ENCODE measurements at places on chromosomes 2 and 18.

DNA sequence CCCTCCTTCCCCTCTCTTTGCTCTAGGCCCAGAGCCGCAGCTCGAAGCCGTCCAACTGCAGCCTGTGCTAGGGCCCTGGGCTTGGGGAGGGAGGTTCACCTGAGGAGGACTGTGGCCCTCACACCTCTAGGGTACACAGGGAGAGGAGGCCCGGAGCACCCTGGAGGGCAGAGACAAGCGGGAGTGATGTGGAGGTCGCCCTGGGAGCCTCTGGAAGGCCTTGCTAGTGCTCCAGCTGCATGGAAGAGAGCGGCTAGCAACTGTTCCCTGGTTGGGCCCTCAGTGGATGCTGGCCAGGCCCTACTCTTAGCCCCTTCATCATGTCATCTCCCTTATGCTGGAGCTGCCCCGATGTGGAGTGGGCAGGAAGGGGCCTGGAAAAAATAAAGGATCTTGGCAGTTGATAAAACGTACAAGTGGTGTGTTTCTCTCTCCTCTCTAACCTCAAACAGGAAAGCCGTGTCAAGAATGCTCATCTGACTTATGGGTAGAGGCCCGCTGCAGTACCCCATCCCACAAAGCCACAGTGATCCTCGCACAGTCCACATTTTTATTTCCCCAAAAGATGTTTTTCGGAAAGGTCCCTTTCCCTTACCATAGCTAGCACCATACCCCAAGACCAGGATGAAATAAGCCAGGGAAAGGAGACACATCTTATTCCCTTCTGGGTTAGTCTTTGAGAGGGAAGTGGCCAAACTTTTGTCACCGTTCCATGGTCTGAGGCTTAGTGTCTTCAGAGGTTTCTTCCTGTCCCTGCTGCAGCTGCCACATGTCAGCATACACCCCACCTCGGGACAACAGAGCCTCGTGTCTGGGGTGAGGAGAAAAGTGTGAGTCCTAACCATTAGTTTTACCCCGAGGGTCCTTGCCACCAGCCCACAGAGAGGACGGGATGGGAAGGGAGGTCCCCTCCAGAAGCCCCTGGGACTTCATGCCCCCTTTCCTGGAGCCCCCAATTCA lies 2.9 kb downstream of the ZFAND2B start:
- DNase-seq = no peak

DNA sequence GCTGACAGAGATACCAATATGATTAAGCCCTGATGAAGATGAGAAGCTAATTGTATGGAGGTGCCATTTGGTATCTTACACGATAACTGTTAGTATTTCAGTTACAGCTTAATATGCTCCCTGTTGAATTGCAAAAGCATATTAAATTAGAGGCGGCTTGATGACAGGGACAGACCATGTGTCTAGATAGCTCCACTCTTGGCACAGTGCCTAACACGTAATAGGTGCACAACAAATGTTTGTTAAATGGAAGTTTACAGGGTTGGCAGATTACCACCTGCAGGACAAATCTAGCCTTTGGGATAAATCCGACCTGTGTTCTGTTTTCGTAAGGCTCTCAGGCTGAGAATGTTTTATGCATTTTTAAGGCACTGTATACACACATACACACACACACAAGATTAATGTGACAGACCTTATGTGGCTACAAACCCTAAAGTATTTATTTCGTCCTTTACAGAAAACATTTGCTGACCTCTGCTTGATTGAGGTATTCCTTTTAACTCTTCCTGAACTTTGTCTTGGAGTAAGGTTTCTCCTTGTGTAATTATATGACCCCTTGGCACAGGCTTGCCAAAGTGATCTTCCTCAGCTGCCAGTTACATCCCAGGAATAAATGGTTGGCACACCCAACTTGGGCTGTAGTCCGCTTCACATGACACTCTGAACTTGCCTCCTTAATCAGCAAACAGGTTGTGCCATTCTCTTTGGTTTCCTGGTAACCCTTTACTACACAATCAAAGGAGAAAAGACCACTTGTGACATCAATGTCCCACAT lies 348.9 kb downstream of the HRH4 start:
- no peak for DNase-seq

DNA sequence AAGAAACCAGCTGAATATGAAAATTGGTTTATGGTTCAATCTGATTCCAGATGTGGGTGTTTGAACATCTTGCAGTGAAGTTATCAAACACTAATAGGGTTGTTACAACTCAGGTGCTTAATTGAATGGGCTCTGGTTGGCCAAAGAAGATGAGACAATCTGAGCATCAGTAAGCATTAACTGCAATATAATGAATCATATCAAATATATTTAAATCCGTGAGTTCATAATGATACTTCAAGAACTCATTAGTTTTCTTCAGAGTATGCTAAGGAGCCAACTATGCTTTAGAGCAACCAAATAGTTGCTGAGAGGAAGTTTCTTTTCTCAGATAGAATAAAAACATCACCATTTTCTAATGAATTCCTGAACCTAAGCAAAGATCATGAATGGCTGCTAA lies 79.2 kb downstream of the NCOA1 start:
- no peak for DNase-seq

- no peak for DNase-seq
These were observed 48.8 kb downstream of the ALPK2 start for GRCh38 chr18:58580078-58580477.

DNA sequence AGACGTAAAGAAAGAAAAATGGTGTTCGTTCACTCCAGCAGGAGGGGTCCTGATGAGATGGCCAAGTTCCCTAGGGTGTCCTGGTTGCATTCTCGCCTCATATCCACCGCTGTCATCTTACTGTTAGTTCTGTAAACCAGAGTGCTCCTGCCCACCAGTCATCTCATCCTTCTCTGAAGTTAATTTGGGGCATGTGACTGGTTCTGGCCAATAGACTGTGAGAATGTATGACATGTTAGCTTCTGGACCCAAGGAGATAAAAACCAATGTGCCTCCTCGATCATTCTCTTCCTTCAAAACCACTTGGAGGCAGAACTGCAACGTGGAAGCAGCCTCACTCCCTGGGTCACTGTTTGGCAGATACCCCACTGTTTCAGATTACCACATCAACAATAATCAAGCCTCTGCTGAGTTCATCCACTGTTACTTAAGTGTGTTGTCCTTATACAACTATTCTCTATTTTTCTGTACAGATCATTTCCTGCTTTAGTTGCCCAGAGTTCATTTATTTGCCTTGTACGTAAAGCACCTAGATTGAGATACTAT lies 759.1 kb downstream of the TSN start:
- DNase-seq = no peak

- DNase-seq = no peak
These were observed 1027.2 kb upstream of the ACVR2A start for GRCh38 chr2:146817613-146818012.

DNA sequence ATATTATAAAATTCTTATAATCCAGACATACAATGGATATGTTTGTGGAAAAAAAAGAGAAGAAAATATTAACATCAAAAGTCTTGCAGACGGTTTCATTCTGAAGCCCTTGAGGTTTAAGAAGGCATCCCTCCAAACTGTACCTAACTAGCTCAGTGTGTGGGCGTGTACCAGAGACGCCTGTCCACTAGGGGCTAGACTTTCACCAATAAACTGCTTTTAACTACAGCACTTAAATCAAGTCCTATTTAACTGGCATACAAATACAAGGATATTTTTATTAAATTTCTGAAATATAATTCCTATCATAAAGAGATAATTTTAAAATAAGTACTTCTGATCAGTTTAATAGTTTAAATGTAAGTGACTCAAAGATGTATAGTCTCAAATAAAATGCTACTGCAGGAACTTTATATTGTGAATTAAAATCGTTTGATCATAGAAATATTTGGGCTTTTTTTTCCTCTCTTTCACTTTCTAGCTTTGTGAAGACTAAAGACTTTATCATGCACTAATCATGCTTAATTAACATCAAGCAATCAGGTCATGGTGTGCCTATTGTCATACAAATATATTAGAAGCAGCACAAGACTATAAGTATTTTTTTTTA lies 437.7 kb downstream of the SATB2 start:
- peak; percentile 20 for DNase-seq

GRCh38 chr18:56409736-56410135 lies 228.7 kb downstream of the TXNL1 start:
- DNase-seq = no peak

DNA sequence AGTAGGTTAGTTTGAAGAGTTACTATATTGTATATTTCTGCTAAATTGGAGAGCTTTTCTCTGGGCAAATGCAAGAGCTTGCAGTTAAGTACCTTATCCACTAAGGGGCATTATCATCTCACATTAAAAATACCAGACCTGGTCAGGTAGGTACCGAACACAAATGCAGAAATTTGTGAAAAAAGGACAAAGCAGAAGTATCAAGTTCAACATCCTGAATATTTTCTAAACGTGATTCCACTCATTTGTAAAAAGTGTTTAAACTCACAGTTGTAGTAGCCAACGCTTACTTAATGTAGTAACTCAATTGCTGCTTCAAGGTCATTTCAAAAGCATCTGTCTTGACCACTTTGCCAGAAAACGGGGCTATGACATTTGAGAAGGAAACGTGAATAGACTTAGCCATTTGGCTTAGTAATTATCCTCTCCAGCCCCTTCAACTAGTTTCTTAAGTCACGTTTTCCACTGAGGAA lies 52.1 kb downstream of the CYRIA start:
- DNase-seq = no peak

GRCh38 chr18:77547757-77548156 lies 298.1 kb downstream of the GALR1 start:
- no peak for DNase-seq

DNA sequence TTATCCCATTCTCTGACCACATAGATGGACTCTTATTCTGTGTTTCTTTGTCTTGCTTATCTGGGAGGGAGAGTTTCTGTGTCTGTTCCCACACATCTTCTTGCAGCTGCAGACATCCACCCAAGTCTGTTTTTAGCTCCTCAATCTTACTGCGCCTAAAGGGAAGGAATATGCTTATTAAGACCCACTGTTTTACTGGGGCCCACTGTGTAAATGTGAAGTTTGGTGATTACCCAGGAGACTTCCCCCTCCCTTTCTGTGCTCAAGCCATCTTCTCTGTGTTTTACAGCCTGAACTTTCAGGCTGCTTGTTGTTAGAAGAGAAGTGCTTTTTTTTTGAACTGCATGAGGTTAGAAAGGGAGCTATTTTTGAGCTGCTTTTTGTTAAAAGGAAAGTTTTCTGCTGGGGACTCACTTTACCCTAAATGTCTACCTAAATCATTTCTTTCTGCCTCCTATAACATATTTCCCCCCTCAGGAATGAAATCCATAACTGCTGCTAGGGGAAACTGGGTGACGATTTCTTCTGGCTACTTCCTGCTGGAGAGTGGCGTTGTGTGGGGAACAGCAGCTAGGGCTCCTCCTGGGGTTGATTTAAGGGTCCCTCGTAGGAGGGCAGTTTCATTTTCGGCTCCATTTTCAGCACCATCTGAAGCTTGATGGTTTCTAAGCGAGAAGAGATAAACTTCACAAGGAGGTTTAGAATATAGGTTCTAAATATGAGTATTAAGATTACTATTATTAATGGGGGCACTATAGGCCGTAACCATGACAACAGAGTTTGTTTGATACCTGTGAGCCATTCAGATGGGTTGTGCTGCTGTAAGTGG lies 39.5 kb upstream of the GMCL1 start:
- DNase-seq = no peak

- DNase-seq = no peak
These were observed 113.3 kb upstream of the ACVR1C start for GRCh38 chr2:157741819-157742484.

DNA sequence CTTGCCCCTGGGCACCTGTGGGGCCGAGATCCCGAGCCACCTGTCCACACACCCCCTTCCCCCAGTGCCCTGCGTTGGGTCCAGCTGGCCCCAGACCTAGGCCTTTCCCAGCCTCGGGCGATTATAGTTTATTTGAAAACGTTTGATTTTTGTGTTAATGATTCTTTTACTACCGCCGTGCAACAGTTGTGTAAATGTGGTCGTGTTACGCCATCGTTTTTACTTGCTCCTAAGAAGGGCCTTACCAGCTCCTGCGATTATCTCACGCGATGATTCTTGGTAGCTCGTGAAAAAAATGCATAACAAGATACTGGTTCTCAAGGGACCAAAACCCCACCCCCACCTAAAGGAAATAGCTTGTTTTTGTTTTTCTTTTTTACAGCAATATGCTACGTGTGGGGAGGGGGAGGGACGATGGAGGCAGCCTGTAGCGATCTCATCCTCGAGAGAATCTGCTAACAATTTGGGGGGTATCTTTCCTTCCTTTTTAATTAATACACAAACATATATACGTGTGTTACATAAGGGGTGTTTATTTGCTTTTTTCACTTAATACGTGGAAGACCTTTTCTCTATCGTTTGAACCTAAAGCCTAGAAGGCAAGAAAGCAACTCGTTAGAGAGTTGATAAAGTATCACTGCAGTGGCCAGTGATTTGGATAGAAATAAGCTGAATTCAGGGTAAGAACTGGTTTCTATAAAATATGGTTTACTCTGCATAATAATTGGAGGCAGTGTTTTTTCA lies 1.0 kb downstream of the ZDBF2 start:
- peak; percentile 25 for DNase-seq

DNA sequence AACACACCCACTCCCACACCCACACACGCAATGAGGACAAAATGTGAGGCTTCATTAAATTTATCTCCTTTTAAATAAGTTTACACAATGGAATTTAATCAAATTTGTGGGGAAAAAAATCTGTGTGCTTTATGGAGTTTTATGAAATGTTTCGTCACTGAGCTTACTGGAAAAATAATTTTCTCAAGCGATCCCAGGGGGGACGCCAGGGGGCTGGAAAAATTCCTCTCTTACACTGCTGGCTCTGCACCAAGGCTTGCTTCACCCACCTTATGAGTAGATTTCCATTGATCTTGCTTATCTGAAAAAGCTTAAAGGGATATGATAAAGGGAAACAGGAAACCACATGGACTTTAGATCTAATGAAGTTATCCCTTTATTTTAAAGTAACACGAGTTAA lies 95.5 kb downstream of the CABYR start:
- DNase-seq = no peak

DNA sequence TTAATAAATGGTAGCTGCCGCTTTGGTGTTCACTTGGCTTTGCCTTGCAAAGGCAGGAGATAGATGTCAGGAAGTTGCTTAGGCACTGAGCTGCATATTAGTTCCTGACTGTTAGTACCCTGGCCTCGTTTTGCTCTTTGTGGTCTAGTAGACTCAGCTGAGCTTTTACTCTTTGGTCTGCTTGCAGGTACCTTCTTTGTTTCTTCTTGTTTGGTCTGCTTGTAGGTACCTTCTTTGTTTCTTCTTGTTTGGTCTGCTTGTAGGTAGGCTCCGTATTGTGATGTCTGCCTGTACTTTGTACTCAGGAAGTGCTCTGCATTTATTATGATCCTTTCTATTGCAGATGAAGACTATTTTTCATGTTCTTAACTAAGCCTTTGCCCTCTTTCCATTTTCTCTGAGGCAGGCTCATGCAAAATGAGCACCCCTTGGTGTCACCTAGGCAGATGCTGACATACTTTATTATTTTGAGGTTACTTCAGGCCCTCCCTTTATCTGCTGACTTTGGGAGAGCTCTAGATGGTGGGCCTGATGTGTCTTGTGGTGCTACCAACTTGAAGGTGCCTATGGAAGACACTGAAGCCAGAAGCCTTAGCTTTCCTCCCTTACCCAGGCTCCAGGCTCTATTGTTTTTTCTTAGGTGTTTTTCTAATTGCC lies 6.0 kb downstream of the RPIA start:
- DNase-seq = no peak
